ENCODE measurements at places on chromosomes 6 and 20.

DNA sequence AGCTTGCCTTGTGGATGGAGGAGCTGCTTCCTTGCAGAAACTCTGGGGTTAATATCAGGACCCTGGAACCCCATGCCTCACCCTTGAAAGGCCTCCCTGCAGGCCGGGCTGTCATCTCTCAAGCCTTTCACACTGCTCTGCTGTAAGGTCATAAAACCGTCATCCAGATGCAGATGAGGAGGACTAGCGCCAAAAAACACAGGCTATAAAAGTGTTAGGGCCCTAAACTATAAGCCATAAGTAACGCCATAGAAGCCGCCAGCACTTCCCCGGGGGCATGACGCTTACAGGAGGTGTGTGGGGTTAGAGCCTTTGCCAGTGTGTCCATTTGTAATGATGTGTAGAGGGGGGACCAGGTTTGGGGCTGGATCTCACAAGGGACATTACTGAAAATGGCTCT lies 47.6 kb downstream of the CDH4 start:
- DNase-seq, result no peak

DNA sequence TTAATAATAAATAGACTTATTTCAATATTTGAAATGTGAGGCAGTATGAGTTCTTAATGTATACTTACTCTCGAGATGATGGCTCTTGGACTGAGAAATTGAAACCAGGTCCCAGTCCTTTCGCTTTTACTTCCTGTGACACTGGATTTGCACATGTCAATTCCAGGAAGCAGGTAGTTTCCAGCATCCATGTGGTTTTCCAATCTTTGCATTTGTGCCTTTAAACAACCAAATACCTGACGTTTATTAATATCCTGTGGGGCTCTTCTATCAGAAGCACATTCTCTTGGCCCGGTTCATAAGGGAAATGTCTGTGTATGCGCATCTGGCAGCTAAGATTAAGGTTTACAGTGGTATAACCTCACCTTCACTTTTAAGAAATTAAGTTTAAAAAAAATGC lies 13.1 kb downstream of the UTRN start:
- DNase-seq, result no peak

DNA sequence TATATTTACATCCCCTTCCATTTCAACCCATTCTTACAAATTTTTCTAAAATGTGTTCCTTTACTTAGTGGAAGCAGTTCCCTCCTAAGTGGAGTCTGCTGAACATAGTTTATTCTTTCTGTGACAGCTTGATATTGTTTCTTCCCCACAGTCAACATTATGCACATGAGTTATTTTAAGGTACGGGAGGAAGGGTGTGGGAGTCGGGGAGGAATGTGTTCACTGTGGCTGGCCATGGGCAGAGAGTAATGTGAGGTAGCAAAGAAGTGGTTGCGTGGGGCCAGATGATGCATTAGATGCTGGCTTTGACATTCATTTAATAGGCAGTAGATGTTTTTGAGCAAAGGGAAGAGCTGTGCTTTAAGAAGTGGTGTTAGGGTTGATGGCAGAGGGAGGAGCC lies 98.5 kb downstream of the ARMC2 start:
- no peak for DNase-seq

- DNase-seq, result no peak
These were observed 101.0 kb downstream of the LCA5 start for GRCh38 chr6:79436241-79436640.

- no peak for DNase-seq
These were observed 41.6 kb upstream of the NOX3 start for GRCh38 chr6:155497273-155497672.

DNA sequence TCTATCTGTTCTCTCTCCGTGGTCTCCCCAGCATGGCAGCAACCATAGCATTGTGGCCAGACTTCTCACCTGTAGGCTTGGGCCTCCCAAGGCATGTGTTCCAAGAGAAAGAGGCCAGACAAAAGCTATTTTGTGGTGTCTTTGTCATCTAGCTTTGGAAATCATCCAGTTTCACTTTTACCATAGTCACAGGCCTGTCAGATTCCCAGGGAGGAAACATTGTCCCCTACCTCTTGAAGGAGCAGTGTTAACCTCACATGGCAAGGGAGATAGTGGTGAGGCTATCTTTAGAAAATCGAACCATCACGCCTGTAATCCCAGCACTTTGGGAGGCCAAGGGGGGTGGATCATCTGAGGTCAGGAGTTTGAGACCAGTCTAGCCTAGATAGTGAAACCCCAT lies 42.3 kb upstream of the RALGAPA2 start:
- no peak for DNase-seq

GRCh38 chr6:158006331-158006730 lies 24.7 kb downstream of the SYNJ2 start:
- no peak for DNase-seq

DNA sequence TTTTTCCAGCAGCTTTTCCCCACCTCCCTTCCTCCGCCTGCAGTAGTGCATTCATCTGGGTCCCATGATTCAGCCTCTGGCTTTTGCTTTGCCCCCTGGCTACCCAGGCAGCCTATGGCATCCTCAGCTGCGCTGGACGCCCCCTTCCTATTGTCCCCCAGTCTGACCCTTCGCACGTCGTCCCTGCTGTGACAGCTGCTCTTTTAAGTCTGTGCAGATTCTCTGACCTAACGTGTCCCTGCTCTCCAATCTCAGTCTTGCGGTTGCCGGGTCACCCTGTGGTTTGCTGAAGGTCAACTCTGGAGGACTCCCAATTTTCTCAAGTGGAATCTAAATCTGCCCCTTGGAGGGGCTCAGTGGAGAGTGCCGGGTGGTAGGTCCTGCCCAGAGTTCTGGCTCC lies 294.3 kb downstream of the CDC5L start:
- DNase-seq, result no peak

- no peak for DNase-seq
These were observed 519.9 kb downstream of the HAO1 start for GRCh38 chr20:7420345-7420744.

- peak; percentile 21 for DNase-seq
These were observed 8.1 kb upstream of the ZBP1 start for GRCh38 chr20:57628047-57628961.

- no peak for DNase-seq
These were observed 52.9 kb downstream of the TRMT11 start for GRCh38 chr6:126039284-126039683.

GRCh38 chr6:26342106-26343004 lies 22.6 kb upstream of the BTN3A2 start:
- peak; percentile 43 for DNase-seq

- no peak for DNase-seq
These were observed 67.9 kb upstream of the BMP5 start for GRCh38 chr6:55943329-55943728.

DNA sequence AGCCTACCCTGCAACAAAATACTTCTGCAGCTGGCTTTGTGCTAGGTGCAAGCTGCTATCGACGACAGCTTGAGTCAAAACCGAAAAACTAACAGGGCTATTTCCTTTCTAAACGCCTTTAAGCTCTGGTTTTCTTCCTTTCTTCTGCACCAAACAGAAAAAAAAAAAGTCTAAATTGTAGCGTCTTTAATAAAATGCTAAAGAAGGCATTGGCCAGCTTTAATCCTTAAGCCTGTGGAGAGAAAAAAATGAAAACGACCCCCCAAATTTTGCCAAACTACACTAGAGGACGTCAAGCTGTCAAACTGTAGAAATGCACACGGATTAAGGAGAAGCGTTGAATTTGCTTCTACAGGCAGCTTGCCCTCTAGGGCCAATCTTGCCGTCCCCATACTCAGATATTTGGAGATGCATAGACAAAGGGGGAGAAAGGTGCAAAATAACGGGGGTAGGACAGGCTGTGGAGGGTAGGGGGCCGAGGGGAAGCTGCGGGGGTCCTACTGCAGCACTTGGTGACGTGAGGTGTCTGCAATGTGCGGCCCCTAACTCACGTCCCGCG lies 1.4 kb upstream of the NRN1 start:
- DNase-seq, result no peak

GRCh38 chr20:18815194-18815942 lies 1.8 kb downstream of the SCP2D1 start:
- DNase-seq, result peak; percentile 24

DNA sequence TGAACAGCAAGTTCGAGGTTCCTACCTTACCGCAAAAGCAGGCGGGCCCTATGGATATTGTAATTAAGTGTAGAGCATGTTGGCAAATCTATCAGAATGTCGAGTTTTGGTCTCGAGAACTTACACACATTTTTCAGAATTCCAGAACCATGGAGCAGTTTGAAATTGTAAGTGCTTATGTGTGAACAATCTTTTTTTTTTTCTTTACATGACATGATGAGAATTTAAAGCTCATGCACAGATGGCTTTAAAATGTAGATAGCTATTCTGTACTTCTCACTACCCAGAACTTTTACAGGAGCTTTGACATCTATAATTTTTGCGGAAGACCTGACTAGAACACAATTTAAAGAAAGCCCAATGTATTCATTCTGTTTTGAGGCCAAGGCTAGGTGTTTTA lies 117.8 kb upstream of the RSPO3 start:
- no peak for DNase-seq

- no peak for DNase-seq
These were observed 64.5 kb downstream of the PHACTR2 start for GRCh38 chr6:143742070-143742954.

DNA sequence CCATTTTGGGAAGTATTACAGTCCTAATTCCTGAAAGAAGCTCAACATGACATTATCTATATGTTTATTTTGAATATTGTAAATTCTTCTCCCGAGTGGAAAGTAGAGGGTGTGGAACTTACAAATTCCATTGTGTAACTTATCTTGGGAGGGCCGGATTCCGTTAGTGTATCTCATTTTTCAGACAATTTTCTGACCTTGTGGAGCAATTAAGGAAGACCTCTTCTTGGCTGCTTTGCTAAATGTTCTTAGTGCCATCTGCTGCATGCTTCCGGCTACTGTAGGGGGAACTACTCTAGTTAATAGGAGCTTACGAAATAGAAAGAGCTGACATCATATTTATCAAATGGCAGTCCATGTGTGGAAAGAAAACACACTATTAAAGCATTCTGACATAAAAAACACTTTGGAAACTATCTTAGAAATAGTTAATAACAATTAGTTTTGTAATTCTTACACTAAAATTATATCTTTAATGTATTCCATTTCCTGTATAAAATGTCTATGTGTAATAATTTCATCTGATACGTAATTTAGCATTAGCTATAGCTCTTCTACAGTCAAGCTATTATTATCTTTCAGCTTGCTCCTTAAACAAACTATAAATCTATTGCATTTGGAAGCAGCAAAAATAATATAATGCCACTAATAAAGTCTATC lies 41.5 kb upstream of the KCNQ5 start:
- peak; percentile 44 for DNase-seq

DNA sequence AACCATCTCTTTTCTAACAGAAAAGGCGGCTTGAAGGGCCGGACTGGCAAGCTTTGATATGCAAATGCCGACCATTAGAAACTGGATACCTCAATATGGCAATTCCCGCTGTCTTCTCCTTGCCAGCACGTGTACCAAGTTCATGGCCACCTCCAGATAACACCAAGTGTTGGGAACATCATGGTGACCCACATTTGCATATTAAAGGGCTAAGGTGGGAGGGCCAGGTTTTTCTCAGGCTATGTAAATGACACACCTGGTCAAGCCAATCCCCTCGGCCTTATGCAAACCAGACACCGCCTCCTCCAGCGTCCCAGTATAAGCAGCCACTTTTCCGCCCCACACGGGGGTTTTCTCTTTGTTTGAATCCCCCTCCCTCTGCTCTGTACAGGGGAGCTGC lies 110.7 kb downstream of the DACT2 start:
- no peak for DNase-seq

- DNase-seq, result no peak
These were observed 173.6 kb downstream of the TAF4 start for GRCh38 chr20:61891916-61892649.

GRCh38 chr20:34030456-34030855 lies 36.7 kb downstream of the RALY start:
- no peak for DNase-seq

DNA sequence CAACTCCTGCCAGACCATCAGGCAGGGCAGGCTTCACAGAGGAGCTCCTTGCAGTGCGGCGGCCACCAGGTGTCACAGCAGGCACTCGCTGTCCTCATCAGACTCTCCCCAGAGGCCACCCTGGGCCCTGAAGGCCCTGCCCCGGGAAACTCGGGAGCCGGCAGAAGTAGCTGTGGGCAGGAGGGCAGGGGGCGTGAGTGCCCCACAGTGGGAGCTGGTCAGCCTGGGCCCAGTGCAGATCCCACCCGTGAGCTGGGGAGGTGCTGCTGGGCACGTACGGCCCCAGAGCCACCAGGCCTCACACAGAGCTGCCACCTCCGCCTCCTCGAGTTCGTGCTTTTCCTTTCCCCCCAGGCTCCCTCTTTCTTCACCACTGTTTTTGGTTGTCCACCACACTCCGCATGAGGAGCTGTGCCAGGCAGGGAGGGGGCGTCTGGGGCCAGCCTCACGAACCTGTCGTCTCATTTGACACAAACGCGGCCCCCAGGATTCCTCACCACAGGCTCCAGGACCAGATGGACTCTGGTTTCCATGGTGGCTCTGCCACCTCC lies 33.8 kb downstream of the FRMD1 start:
- no peak for DNase-seq

GRCh38 chr6:147057188-147057587 lies 147.0 kb upstream of the STXBP5 start:
- DNase-seq, result no peak

DNA sequence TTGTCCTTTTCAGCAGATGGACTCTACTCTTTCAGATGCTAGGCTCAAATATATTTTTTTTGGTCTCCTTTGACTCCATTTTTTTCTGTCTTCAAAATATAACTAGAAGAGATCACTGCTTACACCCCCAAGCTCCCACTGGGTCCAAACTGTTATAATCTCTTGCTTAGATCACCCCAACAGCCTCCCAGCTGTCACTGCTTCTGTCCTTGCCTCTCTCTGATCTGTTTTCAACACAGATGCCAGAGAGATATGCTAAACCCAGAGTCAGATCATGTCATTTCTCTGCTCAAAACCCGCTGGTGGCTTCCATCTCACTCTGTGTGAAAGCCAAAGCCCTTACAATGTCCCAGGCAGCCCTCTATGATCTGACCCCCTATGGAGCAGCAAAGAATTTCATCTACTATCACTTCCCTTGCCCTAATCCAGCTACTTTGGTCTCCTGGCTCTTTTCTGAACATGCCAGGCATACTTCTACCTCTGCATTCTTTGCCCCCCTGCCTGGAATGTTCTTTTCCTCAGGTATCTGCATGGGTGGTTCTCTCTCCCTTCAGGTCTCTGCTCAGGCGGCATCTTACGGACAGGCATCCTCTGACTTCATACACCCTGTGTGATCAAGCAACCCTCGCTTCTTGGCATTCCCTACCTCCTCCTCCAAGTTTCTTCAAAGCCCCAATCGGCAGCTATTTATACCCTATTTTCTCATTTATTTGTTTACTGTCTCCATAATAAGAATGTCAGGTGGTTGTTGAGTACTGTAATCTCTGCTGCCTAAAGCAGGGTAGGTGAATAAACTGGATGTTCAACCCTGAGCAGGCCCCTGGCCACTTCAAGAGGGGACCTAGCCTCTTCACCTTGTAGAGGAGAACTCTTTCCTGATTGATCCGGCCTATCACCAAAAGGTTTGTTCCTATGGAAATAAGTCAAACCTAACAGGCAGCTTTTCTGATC lies 43.6 kb upstream of the SLC4A11 start:
- DNase-seq, result no peak

DNA sequence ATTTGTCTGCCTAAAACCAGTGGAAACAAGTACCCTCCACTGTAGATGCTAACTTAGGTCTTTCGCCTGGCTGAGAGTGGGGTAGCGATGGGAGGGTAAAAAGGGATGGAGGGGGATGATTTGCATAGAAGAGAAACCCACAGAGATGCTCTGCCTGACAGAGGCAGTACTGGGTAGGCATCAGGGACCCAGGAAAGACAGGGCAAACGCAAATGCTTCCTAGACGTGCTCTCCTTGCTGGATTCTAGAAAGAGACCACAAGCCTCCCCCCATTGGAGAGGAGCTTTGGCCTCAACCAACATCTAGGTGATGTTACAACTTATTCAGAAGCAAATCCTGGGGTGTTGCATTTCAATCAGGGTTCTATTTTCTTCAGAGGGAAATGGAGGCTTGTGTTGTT lies 3.2 kb downstream of the OLIG3 start:
- no peak for DNase-seq

Measured in MM.1S (cell line).